Left renal pelvis (tissue), 4 donors: ENCODE measurements at places on chromosomes 7 and 10. TPM values are rescaled to one million over a fixed set of nuclear protein-coding genes. Genes with fewer than 3 reads are reported as not detected.

- DNase-seq: no peak
Observed at GRCh38 chr7:159179241-159179640, 34.6 kb upstream of the VIPR2 start.

DNA sequence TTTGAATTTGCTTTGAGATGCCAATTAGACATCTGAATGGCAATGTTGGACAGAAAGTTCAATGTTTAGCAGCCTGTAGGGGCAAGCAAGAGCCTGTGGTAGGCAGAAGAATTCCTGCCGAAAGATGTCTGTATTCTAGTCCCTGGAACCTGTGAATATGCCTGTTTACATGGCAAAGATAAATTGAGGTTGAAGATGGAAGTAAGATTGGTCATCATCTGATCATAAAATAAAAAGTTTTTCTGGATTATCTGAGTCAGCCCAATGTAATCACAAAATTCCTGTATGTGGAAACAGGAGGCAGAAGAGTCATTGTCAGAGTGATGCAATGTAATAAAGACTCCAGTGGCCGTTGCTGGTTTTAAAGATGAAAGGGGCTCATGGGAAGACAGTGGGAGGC is 430.5 kb downstream of the MDFIC start:
- no peak for DNase-seq

DNA sequence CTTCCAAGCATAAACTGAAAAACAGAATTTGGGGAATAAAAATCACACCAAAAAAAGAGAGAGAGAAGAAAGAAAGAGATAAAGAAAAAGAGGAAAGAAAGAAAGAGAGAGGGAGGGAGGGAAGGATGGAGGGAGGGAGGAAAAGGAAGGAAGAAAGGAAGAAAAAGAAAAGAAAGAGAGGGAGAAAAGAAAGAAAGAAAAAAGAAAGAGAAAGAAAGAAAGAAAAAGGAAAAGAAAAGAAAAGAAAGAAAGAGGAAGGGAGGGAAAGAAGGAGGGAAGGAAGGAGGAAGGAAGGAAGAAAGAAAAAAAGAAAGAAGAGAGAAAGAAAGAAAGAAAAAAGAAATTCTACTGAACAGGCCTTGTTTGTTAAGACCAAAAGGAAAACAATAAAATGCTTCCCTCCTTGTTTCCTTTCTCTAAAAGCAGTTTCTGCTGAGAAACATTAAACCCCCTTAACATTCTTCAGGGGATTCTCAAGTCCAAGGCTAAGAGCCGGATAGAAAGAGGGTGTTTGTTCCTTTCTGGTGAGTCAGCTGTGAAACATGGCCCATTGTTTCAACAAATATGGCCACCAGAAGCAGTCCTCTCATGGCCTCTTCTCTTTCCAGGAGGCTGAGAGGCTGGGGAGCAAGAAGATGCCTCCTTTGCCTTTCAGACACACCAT is 46.9 kb upstream of the GPAM start:
- no peak for DNase-seq

The SAMD9 gene
- 5.4 TPM for polyA plus RNA-seq
